ENCODE measurements at places on chromosomes 5 and 9.

DNA sequence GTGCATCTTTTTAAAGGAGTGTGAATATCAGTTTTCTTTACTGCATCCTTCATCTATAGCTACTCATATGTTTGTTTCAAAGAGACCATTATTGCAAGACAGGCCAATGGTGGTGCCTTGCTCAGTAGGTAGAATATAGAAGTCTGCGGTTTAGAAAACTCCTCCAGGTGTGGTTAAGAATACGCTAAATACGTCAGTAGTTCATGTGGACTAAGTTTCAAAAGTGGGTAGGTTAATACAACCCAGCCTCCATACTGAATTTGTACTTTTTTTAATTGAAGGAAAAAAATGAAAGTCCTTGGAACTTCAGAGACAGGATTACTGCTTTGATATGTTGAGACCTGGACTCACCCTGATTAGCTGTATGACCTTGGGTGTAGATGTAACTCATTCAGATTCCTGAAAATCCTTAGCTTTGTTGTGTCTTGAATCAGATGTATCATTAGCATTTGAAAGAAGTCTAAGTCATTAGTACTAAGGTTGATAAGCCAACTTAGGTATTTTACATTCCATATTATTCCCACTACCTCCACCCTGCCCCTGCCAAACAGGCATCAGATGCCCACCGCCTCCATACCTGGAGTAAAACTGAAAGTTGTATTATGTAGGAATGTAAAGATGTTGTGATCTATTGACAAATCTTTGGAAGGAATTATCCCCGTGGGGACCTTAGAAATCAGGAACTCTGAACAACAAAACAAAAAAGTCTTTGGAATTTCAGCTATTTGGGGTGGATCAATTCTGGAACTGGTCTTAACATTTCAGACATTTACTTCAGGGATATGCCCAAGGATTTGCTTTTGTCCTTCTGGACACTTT is 6.1 kb downstream of the BASP1 start:
- no peak for DNase-seq

GRCh38 chr5:94314460-94315131 is 303.8 kb downstream of the KIAA0825 start:
- DNase-seq, result no peak

DNA sequence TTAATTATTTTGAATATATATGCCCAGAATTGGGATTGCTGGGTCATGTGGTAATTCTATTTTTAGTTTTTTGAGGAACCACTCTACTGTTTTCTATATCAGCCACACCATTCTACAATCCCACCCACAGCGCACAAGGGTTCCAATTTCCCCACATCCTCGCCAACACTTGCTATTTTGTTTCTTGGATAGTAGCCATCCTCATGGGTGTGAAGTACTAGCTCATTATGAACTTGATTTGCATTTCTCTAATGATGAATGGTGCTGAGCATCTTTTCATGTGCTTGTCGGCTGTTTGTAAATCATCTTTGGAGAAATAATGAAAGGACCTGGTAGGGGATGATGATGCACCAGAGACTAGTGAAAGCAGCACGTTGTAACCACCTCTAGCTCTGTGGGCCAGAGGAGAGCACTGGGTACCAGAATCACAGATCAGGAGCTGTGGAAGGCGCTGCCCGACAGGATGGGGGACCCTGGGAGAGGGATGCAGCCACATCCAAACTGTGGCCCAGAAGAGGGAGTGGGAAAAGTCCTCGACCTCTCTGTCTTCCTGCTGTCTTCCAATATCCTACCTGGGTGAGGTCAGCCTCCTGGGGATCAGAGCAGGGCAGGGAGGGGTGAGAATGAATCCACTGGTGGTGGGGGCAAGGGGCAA is 155.4 kb downstream of the RGS3 start:
- no peak for DNase-seq

DNA sequence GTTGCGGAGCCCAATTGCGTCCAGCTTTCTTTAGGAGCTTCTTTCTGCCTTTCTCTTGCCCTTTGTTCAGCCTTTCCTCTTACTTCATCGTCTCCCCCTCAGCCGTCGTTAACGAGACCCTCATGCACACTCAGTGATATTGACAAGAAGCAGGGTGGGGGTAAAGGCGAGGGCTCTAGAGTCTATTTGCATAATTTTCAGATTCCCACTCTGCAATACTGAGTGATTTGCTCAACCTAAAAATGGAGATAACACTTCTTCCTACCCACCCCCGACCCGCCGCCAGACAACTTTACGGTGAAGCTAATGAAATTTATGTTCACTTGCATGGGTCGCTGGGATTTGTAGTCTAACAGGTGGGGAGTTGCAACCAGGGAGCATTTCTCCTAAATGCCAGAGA is 1.3 kb upstream of the TBC1D2 start:
- peak; percentile 33 for DNase-seq

All from NCI-H510A treated with DMSO at 0.1 percent for 48 hours (cell line).